ENCODE measurements at places on chromosomes 7 and 10. TPM values are rescaled to one million over a fixed set of nuclear protein-coding genes. Genes with fewer than 3 reads are reported as not detected.

INA gene
- 1.1 TPM for polyA plus RNA-seq

ZNF248 gene
- polyA plus RNA-seq, result 39.3 TPM

GDI2 gene
- polyA plus RNA-seq, result 309 TPM

PARP12 gene
- 16.3 TPM for polyA plus RNA-seq

OR2A1 gene
- 1.0 TPM for polyA plus RNA-seq

NRCAM gene
- polyA plus RNA-seq, result 24.1 TPM

SPAG6 gene
- 0.63 TPM for polyA plus RNA-seq

ANLN gene
- polyA plus RNA-seq, result 38.0 TPM

KLLN gene
- 0.48 TPM for polyA plus RNA-seq
